ENCODE measurements at places on chromosomes 5 and 9.

- no peak for DNase-seq
Observed at GRCh38 chr9:14298601-14299022, 15.3 kb downstream of the NFIB start.

- no peak for DNase-seq
Observed at GRCh38 chr9:18075253-18075952, 398.6 kb upstream of the ADAMTSL1 start.

- DNase-seq, result no peak
Observed at GRCh38 chr9:15849871-15850270, 297.0 kb downstream of the CCDC171 start.

GRCh38 chr9:69655065-69655464, 17.1 kb downstream of the APBA1 start:
- DNase-seq, result no peak

Measured in liver (tissue), 10 donors.